Fibroblast of villous mesenchyme (primary cell): ENCODE measurements at places on chromosomes 7 and 10. TPM values are rescaled to one million over a fixed set of nuclear protein-coding genes. Genes with fewer than 3 reads are reported as not detected.

DNA sequence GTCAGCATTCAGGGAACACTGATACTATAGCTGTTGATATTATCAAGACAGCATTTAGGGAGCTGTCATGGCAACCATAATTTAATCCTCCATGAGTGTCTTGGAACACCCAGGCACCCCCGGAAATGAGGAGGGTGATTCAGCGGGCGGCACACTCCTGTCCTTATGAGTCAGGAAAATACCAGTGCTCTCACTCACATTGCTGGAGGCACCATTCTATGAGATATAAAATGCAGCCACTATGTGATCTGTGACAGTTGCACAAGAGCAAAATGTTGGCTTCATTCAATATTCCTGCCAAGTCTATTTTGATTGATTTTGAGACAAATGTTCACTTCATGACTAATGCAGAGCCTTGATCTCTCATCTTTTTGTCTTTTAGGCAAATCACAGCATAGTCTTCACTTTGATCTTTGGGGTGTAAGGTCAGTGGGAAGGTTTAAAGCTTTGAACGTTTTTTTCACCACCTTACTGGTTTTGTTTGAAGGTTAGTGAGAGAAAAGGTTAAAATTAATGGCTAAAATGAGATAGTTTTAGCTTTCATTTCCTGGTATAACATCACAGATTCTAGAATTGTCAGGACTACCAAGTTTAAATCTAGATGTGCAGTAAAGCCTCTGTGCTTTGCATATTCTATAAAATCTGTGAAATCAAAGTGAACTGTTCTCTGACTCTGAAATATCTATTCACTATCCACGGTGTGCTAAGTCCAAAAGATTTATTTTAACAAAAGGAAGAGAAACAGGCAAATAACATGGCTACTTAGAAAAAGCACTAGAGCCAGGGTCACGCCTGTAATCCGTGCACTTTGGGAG lies 12.4 kb upstream of the ARHGAP12 start:
- peak; percentile 90 for DNase-seq

GRCh38 chr7:73350306-73351068 lies 22.5 kb downstream of the FKBP6 start:
- DNase-seq, result no peak

DNA sequence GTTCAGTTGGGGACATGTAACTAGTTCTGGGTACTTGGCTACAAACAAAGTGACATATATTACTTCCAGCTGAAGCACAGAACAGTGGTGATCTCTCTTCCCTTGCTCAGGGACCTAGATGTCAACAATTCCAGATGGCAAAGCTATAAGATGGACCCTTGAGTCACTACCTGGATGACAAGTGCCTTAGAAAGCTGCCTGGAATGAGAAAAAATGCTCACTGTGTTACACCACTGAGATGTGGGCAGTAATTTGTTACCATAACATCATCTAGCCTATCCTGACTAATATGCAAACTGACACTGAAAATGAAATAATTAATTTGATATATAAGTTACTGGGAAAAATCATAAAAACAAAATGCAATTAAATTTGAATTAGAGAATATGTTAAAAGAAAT lies 16.4 kb upstream of the CTTNBP2 start:
- no peak for DNase-seq

The UNCX gene
- total RNA-seq, result not detected in 2 replicates

DNA sequence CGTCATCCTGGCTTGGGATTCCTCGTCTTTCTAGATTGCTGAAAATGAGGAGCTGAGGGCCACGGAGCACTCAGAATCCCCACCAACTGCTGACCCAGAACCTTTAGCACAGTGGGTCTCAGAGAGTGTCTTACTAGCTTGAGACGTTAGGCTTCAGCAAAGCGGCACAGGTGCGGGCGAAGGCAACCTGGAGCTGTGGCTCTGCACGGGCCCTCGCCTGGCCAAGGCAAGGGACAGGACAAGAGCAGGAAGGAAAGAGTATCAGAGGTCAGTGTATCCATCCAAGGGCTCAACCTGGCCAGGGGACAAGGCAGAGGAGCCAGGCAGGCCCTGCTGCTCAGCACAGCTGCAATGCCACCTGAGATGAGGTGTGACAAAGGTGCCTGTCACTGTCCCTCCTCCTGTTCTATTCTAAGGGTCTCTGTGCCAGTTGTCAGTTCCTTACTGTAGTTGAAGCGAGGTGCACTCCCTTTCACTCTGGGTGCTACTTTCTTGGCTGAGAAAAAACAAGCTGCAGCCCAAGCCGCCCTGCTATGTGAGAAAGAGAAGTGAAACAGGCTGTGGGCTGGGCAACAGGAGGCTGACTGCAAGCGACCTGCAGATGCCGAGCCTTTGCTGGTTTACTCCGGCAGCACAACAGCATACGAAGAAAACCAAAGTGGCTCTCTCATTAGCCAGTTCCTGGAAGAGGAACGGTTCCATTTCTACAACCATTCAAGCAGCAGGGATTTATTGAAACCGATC lies 33.3 kb upstream of the KDM7A start:
- no peak for DNase-seq

The GBX1 gene
- total RNA-seq, result not detected in 2 replicates

The ANKRD30A gene
- total RNA-seq, result 0.97 and 1.7 TPM in 2 replicates

DNA sequence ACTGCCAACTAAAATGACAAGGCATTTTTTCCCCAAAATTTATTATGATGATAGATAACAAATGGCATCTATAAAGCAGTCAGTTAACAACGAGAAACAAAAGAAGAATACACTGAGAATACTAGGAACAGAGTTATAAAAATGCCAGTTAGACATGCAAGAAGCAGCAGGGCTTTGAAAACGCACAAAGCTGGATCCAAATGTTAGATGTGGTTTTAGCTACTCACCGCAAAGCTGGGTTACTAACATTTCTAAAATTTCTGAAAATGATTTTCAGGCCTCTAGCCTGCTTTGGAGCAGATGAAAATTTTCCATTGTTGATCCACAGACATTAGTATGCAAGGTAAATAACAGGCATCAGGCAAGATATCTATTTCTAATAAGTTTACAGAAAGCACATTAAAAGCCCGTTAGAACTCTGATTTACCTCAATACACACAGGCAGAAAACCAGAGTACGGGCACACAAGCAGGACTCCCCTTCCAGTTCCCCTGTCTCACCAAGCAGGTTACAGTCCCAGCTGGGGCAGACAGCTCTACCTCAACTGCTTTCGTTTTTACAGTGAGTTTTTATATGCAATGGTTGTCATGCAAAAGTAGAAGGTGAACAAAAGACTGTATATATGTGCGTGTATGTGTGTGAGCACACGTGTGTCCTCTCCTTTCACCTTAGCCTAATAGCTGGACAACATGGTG lies 37.9 kb downstream of the GLI3 start:
- peak; percentile 79 for DNase-seq

DNA sequence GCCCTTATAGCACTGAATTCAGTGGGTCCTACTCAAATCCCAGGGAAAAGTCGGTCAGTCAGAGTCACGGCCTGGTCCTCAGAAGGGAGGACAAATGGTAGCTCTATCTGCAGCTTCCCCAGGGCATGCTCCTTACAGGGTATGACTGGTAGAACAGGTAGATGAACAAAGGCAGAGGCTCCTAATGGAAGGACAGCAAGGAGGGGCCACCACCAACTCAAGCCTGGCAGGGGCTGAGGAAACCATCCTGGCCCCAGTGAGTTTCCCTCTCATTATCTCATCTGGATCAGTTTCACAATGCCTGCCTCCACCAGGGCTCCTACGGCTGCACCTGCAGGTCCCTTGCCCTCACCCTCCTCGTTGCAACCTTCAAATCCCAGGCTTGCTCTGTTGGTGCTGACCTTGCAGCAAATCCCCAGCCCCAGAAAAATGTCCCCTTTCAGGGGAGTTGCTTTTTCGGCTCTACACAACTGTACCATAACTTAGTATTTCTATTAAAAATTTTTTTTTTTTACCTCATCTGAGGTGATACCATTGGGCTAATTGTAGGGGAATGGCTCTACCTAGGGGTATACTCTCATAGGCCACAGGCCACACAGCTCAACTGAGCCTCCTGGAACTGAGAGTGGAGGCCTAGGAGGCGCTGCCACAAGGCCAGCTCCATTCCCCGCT lies 2.4 kb upstream of the MYO1G start:
- no peak for DNase-seq

GRCh38 chr10:73816917-73817729 lies 5.7 kb upstream of the NDST2 start:
- no peak for DNase-seq

DNA sequence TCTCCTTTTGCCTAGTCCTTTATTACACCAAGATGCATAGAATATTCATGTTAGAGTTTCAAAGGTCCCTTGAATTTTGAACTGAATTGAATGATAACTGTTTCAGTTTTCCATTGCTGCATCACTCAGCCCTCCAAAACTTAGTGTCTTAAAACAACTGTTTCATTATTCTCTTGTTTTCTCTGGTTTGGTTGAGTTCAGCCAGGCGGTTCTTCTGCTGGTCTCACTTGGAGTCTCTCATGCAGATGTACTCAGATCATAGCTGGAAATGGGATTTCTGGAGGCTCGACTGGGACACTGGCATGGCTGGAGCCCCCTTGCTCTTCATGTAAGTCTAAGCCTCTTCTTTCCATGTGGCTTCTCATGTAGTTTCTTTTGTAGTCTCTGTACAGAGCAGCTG lies 107.2 kb upstream of the MKI67 start:
- no peak for DNase-seq

DNA sequence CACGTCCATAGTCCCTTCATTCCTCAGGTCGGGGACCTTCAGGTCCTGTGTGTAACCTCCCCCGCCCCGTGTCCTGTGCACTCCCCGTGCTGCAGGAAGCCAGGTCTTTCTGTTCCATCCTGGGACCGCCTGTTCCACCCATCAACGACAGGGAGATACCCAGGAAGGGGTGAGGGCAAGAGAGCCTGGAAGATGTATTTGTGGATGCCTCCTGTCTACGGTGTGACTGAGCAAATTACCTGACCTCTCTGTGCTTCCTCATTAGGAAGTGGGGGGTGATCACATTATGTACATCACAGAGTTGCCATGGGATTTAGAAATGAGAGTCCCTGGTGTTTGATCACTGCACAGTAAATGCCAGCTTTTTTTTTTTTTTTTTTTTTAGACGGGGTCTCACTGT lies 46.3 kb downstream of the GRID2IP start:
- no peak for DNase-seq

DNA sequence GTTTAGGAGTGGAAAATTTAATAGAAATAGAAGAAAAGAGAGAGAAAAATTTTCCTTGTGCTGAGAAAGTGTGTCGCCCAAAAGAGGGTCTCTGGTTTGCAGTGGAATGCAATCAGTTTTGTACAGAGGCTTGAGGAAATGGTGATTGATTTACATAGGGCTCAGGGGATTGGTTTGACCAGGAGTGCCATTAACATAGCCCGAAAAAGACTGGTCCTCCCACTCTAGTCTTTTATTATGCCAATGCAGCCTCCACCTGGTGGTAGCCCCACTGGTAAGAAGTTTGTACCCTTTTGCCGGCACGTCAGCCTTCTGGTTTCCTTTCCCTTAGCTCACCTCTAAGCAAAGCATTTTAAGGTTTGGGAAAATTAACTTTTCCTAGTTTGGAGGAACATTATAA lies 885.3 kb downstream of the XPNPEP1 start:
- DNase-seq, result no peak
